ENCODE measurements at places on chromosomes 5 and 9.

GRCh38 chr9:14693251-14693861, at the start of gene ZDHHC21:
TSS of gene ZDHHC21 (minus strand) at chr9:14693432. CDS start at chr9:14674340, 19,092 bp downstream.
- DNase-seq: peak; percentile 76

DNA sequence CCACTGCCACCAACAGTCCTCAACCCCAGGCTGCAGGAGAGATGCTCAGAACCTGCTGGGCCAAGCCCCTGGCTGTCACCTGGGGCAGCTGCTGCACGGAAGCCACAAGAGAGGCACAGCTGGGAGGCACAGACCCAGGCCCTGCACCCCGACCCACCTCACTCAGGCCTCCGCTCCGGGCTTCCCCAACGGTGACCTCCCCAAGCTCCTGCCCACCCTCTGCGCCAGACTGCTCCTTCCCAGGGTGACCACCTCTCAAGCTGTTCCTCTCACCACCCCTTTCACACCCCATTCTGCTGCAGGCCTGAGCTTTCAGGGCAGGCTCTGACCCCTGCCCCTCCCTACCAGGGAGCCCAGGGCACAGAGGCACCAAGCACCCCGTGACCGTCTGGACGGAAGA, 33.0 kb downstream of the VAV2 start:
- DNase-seq: no peak

GRCh38 chr9:108245331-108245730, 610.5 kb downstream of the ACTL7B start:
- DNase-seq: no peak

- no peak for DNase-seq
These were observed 145.3 kb upstream of the PAPPA start for GRCh38 chr9:116008278-116008677.

- DNase-seq: no peak
These were observed 4.0 kb downstream of the MFAP3 start for GRCh38 chr5:154042766-154043165.

- no peak for DNase-seq
These were observed 1714.1 kb downstream of the EFNA5 start for GRCh38 chr5:105956456-105957196.
